ENCODE measurements at places on chromosomes 4 and X. TPM values are rescaled to one million over a fixed set of nuclear protein-coding genes. Genes with fewer than 3 reads are reported as not detected.

FAM47E gene
- 3.3 TPM for total RNA-seq

PPBP gene
- total RNA-seq, result 1.4 TPM

NHSL2 gene
- total RNA-seq, result 1.3 TPM

ASB11 gene
- not detected for total RNA-seq

HPSE gene
- total RNA-seq, result 0.75 TPM

TCEAL6 gene
- not detected for total RNA-seq

CFP gene
- 13.8 TPM for total RNA-seq

FREM3 gene
- not detected for total RNA-seq

GCNA gene
- 0.83 TPM for total RNA-seq

NAP1L5 gene
- total RNA-seq, result 1.2 TPM

ANTXR2 gene
- total RNA-seq, result 31.9 TPM

ADH1A gene
- 355 TPM for total RNA-seq

Data from left lobe of liver (tissue), 2 donors.